HS-5 (cell line): ENCODE measurements at places on chromosomes 12 and 14.
A peak's percentile ranks its signal among the peaks of the same experiment; 100 is the strongest.

GRCh38 chr14:77198561-77198960 lies 17.0 kb downstream of the TMEM63C start:
- no peak for DNase-seq

DNA sequence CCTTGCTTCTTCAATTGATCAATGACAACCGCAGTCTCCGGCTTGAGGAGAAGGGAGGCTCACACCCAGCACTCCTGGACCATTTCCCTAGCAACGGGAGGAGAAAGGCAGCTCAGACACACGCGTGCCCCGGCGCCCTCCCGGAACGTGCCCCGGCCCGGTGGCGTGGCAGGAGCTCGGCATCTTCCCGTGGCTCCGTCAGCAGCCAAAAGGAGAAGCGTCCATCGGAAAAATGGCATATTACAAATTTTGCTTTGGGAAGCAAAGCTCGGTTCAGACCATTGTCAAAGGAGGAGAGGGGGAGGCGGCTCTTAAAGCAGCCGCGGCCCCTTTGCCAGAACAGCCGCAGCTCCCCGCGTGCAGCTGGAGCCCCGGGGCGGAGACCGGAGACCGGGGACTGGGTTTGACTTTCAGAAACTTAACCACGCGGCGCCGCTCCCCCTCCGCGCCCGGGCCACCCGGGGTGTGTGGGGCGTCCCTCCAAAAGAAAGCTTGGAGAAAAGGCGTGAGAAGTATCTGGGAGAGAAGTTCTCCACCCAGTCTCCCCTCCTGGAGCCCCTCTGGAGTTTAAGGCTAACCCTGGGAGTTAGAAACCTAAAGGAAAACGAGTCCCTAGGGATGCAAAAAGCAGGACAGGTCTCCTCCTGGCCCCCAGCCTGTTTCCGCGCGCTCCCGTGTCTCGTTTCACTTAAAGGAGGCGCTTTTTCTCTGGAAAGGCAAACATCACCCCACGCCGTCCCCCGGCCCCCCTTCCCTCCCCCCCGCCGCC lies 545 bp downstream of the PPFIA2 start:
- no peak for DNase-seq

GRCh38 chr12:116620124-116620491 lies 60.9 kb downstream of the MAP1LC3B2 start:
- no peak for DNase-seq

DNA sequence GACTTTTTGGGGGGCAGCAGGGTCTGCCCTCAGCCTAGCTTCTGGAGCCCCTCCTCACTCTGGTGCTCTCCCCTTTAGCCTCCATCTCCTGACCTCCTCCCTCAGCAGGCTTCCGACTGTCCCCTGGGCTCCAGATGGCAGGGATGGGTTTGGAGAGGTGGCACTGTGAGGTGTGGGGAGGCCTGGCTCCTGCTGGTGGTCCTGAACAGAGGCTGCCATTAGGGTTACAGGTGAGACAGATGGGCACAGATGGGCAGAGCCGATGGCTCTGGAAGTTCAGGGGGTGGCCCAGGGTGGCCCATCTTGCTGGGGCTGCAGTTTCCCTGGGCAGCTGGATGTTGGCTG lies 68.5 kb upstream of the BEGAIN start:
- DNase-seq, result no peak

- peak; percentile 33 for DNase-seq
Observed at GRCh38 chr14:28102814-28103213, 663.8 kb upstream of the FOXG1 start.

DNA sequence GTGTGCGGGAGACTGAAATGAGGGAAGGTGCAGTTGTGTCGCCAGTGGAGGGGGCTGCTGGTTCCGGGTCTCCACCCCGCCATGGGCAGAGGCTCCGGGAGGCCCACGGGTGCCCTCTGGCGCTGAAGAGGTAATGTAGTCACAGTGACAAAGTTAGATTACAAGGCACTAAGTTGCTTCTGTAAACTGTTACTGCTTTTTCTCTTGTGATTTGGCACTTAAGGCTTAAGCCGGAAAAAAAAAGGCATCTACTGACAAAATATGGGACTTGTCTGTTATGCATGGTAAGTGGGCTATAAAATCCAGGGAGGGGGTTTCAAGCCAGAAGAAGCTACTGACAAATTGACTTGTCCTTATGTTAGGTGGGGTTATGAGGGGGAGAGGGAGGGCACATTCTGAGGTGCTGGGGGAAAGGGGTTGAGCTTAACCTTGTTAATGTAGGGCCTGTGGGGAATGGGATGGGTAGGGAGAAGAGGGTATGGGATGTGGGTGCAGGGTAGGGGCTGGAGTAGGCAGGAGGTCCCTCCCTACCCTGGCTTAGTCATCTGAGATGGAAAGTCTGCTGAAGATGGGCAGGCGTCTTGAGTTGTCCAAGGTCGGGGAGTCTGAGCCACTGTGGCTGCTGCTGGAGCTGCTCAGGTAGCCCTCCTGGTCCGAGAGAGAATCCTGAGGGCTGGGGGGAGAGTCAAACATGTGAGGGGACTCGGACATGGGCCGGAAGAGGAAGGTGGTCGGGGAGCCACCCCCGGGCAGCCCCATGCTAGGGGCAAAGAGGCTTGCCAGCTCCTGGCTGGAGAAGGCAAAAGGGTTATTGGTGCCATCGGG lies 3.7 kb downstream of the ZFP36L1 start:
- DNase-seq, result no peak

- no peak for DNase-seq
Observed at GRCh38 chr14:91245029-91245428, 525 bp upstream of the GPR68 start.

DNA sequence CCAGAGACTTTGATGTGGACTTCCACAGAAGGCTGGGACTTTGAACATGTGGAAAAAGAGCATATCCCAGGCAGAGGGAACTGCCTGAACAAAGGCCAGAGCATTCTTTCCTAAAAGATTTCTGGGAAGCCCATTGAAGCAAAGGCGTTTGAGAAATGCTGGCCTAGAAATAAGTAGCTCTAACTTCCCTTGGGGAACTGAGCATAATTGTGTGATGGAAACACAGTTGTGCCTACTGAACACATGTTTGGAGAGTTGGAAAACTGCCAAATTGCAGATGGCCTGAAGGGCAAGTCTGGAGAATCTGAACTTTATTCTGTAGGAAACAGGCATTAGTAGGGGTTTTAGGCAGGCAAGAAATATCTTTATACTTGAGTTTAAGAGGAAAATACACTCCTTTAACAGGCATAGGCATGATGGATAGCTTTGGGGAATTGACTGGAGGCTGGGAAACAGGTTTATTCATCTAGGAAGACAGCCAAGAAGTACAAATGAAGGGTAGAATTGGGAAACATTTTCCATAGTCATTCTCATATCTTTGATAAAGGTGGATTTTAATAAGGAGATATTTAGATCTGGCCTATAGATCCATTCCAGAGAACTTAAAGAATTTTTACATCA lies 134.1 kb downstream of the TPH2 start:
- DNase-seq, result no peak

DNA sequence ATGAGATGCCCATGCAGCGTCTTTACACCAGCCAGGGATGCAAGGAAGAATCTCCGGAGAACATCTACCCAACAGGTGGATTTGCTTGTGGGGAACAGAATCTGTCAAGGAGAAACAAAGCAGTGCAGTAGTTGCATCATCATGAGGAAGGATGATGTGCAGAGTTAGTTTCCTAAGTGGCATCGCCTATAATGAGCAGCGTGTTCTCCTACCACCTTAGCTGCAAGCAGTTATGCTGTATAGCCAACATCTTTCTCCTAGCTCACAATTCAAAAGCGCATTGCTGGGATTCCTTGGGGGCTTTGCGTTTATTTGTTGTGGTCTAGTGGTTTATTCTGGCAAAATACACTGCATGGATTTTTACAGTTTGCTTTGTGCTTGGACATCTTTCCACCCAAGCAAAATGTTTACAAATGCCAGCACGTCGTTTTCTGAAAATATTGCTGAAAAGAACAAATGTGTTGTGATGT lies 233.0 kb downstream of the RGS6 start:
- DNase-seq, result no peak

- peak; percentile 19 for DNase-seq
Observed at GRCh38 chr14:66507181-66507721, 696 bp upstream of the GPHN start.

DNA sequence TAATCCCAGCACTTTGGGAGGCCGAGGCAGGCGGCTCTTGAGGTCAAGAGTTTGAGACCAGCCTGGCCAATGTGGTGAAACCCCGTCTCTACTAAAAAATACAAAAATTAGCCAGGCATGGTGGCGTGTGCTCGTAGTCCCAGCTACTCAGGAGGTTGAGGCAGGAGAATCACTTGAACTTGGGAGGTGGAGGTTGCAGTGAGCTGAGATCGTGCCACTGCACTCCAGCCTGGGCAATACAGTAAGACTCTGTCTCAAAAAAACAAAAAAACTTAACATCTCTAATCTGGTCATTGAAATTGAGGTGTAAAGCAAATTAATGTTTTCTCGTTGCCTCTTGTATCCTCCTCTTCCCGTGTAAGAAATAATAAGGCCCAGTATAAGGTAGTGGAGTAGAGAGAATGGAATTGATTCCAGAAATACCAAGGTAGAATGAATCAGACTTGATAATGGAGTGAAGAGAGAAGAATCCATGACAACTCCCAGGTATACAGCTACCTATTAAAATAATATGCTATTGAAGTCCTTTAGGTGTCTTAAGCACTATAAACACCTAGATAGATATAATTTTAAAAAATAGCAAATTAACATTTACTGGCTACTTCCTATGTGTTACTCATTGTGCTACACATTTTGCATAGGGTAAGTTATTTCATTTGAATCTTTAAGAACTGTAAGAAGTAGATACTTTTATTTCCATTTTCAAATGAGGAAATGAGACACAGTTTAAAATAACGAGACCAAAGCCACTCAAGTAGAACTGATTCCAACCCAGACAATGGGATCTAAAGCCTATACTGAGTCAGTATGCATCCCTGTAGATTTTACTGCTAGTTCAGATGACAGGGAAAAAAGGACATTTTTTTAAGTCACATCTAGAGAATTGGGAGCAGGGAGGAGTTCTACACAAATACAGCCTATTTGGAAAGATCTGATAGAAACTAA lies 23.2 kb downstream of the RAP1B start:
- DNase-seq, result no peak

- no peak for DNase-seq
Observed at GRCh38 chr14:94163796-94164195, 10.3 kb upstream of the PPP4R4 start.

DNA sequence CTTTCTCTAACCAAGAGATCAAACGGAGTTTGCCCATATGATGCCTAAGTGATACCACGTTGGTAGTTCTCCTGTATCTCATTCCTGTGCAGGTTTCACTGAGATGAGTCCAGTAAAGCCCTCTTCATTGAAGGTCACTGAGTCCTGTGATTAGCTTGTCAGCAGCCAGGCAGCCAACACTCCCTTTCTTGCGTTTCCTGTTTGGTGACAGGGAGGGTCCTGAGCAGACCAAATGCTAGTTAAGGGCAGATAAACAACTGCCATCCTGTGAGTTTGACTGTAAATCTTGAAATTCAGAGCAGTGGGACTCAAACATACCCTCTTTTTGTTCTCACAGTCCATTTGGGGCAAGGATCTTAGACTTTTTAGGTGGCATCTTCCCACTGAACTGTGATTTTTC lies 39.4 kb downstream of the ZNF641 start:
- no peak for DNase-seq

DNA sequence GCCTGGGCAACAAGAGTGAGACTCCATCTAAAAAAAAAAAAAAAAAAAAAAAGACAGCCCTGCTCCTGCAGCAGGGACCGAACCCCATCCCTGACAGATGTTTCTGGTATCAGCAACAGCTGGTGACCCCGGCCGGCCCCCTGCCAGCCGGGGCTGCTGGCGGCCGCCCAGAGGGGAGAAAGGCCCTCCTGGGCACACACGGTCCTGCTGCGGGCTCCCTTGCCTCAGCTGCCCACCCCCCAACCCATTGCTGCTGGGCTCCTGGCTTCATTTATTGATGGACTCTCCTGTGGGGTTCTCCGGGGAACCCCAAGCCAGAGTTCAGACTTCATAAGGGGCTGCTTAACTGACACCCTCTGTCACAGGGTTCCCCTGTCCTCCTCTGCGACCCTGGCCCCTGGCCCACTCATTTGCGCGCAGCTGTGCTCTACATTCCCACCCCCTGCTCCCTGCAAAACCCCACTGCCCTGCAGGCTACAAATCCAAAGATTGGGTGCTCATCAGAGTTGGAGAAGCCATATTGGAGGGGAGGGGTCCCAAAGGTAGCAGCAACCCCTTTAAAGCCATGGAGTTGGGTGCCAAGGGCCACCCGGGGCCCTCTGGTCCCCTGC lies 103.6 kb upstream of the RTL1 start:
- no peak for DNase-seq

DNA sequence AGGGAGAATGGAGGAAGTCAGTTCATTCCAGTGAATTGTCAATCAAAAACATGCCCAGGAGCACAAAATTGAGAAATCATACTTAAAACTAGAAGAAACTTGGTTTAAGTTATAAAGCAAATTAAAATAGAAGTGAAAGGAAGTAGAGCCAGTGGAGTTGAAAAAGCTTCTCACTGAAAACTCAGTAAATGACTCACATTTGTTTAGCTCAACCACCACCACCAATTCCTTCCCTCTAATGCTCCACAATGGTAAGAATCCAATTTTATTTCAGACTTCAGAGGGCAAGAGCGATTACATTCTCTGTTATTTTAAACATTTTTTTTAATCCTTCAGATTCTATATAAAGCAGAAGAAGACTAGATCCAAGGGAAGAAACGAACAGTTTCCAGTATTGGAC lies 19.4 kb downstream of the UTP20 start:
- no peak for DNase-seq

- DNase-seq, result no peak
Observed at GRCh38 chr14:50117456-50117855, 1.1 kb upstream of the VCPKMT start.

DNA sequence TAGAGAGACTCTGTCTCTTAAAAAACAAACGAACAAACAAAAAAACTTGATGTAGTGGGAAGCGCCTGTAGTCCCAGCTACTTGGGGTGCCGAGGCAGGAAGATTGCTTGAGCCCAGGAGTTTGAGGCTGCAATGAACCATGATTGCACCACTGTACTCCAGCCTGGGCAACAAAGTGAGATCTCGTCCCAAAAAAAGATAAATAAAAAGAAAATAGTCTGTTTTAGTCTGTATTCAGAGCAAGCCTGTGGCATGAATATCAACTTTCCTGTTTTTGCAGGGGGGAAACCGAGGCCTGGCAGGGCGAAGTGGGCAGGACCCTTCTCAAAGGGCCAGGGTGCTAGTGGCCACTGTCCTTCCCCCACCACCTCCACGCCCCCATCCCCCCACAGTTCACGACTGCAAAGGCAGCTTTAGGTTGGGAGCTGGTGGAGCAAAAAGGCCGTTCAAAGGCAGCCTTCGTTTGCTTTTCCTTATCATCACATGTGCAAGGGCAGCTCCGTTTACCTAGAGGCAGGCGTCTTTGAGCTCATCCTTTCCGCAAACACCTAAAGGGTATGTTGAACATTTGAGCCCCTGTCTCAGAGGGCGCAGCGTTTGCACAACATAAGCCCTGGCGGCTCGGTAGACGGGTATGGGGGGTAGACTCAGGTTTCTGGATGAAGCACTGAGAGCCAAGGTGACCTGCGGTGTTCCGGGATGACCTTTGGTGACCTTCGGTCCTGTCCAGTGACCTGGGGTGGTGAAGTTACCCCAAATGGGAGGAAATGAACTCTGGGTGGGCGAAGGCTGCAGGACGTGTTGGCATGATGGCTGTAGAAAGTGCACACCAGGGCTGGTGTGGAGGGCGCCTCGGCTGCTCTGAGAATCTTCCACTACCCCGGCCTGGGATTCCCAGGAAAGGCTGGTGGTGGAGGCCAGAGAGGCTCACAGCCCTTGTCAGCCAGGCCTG lies 8.7 kb upstream of the MEG3 start:
- DNase-seq, result no peak
